ENCODE measurements at places on chromosomes 3 and 15.

DNA sequence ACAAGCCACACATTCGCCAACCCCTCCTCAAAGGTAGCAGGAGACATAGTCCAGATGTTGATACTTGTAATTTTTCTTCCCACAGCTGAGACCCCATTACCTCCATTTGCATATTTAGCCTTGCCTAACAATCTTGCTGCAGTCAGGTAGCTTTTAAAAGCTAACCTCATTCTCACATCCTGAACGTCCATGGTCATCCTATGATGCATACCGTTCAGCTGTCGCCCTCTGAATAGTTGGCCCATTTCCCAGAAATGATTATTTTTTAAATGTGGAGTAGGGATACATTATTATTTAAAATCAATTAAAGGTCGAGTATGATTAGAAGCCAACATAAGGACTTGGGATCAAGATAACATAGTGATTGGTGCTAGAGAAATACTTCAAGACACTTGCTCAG is 165.0 kb downstream of the MEX3B start:
- no peak for DNase-seq

DNA sequence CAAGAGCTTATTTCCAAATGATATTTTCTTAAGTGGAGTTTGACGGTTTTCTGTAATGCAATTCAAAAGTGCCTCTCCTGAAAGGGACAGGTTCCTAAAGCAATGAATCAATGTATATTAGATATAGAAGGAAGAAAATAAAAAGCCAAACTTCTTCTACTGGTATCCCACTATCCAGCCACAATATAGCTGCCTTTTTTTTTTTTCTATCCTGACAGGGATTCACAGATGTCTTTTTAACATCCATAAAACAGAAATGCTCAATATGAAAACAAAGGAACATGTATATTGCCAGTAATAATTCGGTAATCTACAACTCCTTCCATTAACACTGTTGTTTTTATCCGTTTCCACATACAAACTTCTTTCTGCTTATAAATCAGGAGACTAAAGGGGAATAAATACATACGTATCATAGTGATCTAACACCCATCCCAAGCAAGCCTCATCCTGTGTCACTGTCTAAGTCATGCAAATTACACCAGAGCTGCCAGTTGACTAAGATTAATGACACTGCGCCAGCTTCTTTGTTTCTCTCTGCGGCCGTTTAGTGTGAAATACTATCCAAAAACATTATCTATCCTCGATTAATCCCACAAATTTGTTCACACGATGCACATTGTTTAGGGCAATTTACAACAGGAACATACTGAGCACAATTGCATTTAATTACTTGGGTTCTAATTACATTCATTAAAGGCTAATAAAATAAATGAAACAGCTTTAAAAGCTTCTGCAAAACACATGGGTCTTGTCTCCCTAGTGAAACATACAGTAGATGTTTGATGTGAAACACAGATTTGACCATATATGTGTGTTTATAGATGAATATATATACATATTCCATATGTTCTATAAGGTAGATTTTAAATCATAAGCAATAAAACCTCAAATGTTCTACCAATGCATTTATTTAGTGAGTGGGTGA is 51.9 kb upstream of the CDIN1 start:
- DNase-seq = no peak

GRCh38 chr15:60906146-60906674 is 322.9 kb downstream of the RORA start:
- DNase-seq = no peak

GRCh38 chr3:179513862-179514261 is 48.9 kb upstream of the ACTL6A start:
- DNase-seq = no peak

- no peak for DNase-seq
Measured at GRCh38 chr3:170044795-170045244, 7.0 kb downstream of the GPR160 start.
